ENCODE measurements at places on chromosomes 3 and 15.

GRCh38 chr15:60589253-60589652 is 110.3 kb upstream of the ICE2 start:
- DNase-seq = no peak

DNA sequence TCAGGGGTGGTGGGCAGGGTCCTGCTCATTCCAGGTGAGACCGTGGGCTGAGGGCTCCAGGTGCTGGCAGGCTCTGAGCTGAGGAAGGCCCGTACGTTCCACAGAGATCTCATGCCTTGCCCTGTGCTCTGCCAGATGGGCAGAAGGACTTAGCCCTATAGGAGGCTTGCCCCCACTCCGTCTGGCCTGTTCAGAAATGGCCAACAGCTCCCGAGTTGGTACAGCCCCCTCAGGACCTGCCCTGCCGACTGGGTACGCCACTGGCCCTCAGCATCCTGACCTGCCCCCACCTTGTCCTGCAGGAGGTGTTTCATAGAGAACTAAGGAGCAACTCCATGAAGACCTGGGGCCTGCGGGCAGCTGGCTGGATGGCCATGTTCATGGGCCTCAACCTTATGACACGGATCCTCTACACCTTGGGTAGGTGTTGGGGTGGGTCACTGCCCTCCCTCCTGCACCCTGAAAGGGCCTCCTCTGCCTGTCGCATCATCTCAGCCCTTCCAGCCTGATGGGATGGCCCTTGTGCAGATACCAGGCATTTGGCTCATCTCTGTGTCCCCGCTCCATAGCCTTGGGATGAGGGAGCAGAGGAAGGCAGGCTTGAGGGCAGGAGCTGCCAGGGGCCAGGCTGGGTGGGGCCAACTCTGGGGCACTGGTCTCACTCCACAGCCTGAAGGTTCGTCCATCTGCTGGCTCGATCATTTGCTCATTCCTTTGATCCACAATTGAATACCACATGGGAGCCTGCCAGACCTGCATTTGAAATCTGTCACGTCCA is 14.2 kb downstream of the TMEM43 start:
- no peak for DNase-seq

- DNase-seq = no peak
These were observed 56.3 kb upstream of the CSPG5 start for GRCh38 chr3:47634996-47635395.

DNA sequence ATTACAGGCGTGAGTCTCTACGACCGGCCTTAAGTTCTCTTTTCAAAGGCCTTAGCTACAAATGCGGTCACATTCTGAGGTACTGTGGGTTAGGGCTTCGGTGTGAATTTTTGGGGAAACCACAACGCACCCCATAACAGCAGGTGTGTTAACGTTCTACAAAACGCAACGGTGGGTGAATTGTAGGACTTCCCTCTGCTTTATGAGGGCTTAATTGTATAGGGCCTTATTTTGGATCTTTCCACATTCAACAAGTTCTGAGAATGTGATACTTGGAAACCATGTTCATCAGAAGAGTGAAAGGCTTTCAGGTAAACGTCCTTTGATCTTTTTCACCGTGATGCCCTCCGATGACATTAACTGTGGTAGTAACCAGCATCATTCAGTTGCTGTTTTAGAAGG is 998.6 kb upstream of the CFAP20DC start:
- DNase-seq = no peak

GRCh38 chr3:171127611-171128010 is 101.1 kb upstream of the SLC2A2 start:
- no peak for DNase-seq

DNA sequence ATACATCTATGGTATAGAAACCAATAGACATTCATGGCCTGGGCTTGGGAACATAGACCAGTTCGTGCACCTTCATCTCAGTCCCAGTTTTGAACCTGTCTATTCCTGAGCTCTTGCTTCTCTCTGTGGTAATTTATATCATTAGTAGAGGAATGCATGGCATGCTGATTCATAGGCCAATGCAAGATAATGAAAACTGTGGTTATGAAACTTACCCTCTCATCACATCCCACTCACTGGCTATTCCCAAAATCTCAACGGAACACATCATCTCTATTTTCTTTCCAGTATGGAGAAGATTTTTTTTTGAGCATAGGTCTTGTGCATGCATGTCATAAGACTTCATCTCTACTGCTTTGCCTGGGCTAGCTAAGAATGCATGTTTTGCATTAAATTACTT is 18.7 kb upstream of the P2RY12 start:
- DNase-seq = no peak

- peak; percentile 17 for DNase-seq
These were observed 630 bp downstream of the ATP6V1A start for GRCh38 chr3:113747283-113748046.

GRCh38 chr3:81741216-81741615 is 20.2 kb downstream of the GBE1 start:
- no peak for DNase-seq

GRCh38 chr3:445960-446359 is 249.4 kb downstream of the CHL1 start:
- DNase-seq = no peak

DNA sequence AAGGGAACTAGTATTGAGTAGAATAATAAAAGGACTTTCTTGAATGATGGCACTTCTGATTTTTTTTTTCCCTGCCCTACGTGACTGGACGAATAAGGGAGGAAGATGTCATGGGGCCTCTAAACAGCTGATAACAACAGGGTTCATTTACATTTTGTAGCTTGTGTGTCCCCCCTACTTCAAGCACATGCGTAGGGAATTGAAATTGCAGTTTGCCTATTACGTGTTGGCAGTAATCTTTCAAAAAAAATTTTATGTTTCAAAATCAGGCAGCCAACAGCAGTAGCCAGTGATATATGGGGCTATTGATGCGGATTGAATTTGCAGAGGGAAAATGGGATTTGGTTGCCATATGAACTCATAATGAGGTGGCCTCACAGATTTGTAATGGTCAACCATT is 58.7 kb downstream of the PTPRG start:
- no peak for DNase-seq

DNA sequence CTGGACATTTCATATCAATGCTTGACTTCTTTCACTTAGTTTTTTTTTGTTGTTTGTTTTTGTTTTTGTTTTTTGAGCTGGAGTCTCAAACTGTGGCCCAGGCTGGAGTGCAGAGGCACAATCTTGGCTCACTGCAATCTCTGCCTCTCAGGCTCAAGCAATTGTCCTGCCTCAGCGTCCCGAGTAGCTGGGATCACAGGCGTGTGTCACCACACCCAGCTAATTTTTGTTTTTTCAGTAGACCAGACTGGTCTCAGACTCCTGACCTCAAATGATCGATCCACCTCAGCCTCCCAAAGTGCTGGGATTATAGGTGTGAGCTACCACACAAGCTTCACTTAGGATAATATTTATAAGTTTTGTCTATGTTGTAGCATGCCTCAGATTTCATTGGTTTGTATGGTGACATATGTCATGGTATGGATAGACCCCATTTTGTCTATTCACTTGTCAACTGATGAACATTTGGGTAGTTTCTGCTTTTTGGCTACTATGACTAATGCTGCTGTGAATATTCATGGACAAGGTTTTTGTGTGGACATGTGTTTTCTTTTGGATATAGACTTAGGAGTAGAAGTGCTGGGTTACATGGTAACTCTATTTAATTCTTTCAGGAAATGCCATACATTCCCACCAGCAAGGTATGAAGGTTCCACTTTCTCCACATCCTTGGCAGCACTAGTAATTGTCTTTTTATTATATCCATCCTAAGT is 6.8 kb upstream of the PRR23E start:
- no peak for DNase-seq

GRCh38 chr3:30520699-30521098 is 85.7 kb upstream of the TGFBR2 start:
- DNase-seq = no peak

- no peak for DNase-seq
These were observed 50.6 kb upstream of the TBC1D23 start for GRCh38 chr3:100209948-100210771.
